Activated CD4-positive, CD25-positive, alpha-beta regulatory T cell treated with anti-CD3 and anti-CD28 coated beads, Interleukin-2, amount 50 U/mL, for 16 hours (primary cell): ENCODE measurements at places on chromosomes 5 and 9.

DNA sequence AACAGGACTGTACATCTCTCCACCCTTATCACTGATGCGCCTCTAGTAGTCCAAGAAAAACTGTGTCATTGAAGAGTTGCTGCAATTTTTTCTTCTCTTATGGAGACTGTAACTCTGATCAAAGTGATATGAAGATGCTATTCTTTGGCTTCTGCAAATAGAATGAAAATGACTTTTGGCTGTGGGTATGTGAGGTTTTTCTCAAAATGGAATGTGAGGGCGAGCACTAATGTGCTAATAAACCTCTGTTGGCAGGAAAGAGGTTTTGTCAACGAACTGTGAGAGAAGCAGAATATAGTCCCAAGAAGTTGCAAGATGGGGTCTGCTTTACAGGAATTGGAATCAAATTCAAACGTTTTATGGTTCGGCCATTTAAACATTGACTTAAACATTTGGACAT is 252.0 kb upstream of the GAS1 start:
- no peak for DNase-seq

DNA sequence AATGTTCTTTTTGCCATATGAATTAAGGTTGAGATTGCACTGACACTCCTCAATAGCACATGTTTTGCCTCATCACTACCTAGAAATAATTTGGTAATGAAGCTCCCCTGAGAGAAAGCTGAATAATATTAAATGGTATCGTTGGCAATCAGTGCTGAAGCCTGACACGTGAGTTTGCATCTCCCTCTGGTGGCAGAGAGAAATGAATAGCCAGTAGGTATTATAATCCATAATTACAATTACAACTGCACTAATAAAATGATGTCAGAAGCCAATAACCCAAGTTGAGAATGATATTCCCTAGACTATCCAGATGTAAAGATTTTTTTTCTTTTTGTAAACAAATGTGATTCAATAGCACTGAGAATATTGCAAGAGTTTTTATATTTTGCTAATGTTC is 700.3 kb downstream of the PTPRD start:
- DNase-seq: no peak

DNA sequence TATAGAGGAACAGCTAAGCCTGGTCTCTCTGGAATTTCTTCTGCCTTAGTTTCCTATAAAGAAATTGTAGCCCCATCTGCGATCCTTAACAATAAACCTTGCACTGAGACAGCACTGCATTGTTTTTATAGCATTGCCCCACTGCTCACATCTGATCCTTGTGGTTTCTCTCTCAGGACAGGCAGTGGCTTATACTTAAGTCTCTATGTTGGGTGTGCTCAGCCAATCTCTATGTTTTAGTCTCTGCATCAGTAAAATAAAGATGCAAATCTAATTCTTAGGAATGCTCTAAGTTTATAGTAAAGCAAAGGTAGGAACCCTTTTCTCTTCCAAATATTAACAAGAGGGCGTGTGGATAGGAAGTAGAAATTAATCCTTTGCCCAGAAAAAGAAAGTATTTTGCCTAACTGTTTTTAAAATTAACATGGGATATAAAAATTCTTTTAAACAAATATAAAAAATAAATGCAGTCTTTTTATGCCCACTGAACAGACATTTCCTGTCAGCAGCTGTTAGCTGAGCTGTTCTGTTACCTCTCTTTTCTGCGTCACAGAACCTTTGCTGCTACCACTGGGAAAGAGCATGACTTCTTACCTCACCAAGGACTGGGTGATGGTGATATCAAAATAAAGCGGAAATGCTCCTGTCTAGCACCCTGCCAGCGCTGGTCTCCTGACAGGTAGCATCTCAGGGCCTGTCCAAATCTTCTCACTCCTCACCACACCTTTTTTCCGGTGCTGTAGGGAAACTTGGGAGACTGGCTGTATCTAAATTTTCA is 29.5 kb downstream of the MRPS27 start:
- DNase-seq: no peak

DNA sequence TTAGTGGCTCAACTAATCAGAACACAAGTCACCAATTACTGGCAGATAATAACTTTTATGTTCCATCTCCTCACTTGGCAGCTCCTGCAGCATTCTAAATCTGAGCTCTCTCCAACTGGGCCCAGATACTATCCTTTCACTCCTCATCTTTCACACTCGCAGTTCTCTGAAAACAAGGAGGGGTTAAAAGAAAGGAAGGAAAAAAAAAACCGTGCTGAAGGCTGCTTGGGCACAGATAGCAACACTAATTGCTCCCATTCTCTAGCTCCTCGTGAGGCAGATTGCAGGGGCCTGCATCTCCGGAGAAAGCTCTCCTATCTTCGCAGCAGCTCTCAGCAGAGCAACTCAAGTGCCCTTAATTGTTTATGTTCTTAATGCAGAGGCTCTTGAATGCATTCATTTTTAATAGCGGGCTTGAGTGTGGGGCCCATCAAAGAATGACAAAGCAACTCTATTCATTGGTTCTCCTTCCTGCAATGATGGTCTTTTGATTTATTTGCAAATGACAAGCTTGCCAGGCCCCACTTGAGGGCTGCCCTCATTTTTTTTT is 23.9 kb downstream of the TLE1 start:
- no peak for DNase-seq

DNA sequence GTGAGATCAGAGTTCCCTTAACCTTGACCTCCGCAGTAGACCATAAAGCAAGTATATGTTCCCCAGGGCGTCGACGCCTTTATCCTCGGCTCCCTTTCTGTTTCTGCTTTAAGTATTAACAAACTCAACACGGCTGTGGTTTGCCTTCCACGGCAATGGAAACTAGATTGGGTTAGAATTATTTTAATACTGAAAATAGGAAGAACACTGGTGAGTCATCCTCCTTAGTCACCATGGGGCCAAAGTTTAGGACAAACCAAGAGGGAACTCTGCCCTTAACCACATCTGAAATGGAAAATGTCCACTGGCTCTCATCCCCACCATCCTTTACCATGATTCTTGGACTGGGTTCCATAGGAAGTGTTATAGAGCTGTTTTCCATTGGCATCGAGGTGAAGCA is 386.1 kb downstream of the ACTL7B start:
- DNase-seq: no peak

DNA sequence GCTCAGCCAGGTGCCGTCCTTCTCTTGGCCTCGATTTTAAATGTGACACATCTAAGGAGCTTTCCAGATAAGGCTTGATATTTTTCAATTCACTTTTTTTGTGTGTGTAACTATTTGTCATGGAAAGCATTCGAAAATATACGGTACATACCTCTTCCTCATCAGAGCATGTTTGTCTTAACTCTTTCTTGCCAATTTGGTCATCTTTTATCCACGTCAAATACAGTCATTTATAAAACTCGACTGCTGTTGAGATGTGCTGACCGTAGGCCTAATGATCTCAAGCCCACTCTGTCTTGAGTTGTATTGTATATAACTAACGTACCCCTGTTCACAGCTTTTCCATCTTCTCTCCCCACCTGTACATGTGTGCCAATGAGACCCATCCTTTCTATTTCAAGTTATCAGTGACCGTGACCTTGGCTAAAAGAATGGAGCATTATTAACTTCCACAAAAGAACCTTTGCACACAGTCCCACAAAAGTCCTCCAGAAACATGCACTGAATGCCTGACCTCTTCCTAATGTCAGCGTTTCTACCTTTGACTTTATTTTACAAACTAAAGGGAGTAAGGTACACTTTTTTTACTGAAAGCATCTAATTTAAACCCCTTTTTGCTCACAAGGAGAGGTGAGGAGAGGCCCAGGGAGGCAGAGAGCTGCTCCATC is 61.6 kb downstream of the IPPK start:
- no peak for DNase-seq

GRCh38 chr5:152061095-152061494 is 136.4 kb upstream of the GLRA1 start:
- no peak for DNase-seq

DNA sequence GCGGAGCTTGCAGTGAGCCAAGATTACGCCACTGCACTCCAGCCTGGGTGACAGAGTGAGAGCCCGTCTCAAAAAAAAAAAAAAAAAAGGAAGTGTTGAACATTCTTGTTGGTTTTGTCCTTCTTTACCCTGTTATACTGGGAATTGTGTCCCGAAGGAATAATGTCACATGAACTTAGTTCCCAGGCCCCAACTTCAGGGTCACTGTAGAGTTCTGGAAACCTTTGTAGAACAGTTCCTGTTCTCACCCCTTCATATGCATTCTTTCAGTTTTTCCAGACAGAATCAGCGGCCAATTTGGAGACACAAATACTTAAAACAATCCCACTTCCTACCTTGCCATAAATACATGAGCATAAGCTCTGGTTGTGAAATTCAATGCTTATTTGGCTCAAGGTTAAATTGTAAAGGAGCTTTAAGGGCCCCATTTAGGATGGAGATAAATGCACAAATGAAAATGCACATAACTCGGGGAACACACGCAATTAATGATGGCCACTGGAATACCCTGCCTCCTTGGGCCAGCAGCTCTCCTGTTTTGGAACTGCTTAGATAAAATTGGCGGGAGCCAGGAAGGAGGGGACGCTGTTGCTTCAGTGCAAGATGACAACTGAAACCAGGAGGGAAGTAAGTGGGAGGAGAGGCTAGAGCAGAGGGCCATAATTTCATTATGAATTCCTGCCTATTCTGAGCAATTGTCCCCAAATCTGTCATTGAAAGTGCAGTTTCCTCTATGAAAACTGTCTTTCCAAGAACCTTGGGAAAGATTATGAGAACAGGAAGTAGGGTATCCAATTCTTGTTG is 153.7 kb downstream of the FGF1 start:
- no peak for DNase-seq
